HepG2 (cell line): ENCODE measurements at places on chromosomes 2 and 18. TPM values are rescaled to one million over a fixed set of nuclear protein-coding genes. Genes with fewer than 3 reads are reported as not detected.

DNA sequence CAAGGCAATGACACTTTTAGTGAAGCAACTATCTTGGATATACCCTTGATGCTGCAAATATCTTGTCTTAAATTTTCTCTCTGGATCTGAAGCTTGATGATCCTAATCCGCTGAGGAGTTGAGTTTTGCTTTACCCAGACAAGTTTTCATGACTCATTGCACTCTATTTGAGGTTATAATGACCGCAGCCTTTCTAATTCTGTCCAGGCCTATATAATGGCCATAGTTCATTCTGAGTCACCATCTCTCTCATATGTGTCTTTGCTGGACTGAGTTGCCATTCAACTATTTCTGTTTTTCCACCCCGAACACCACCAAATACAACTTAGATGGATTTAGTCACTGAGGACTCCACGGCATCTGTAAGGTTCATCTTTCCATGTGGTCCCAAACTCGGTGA is 802.1 kb upstream of the FAM98A start:
- no peak for DNase-seq
- no peak overlapping the region for H3K4me3 ChIP-seq
- no peaks in the 10 kb centered on the region for H3K27me3 ChIP-seq
- no peak overlapping the region for H3K27ac ChIP-seq
- no peaks in the 10 kb centered on the region for H3K4me1 ChIP-seq

DNA sequence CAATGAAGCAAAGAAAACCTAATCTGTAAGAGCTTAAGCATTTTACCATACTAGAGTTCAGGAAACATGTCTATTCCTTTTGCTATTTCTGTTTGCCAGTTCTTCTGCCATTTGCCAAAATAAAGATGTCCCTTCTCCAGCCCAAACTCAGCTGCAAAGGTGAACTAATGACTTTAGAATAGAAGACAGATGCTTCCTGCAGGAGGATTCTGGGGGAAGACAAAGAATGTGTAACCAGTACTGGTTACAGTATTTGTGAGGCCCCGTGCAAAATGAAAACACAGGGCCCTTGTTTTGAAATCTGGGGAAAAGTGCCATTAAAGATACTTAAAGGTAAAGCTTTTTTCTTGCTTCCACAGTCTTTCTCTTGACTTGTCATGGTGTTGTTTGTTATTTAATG is 34.3 kb upstream of the MTX2 start:
- no peak overlapping the region for H3K4me3 ChIP-seq
- H3K27me3 ChIP-seq, result 0 out of 3 replicates have a peak, but pooled peaks cover 6% of the 10 kb centered on the region
- H3K27ac ChIP-seq, result no peak overlapping the region
- DNase-seq, result no peak
- no peaks in the 10 kb centered on the region for H3K4me1 ChIP-seq

GRCh38 chr2:85353876-85354285 is 447 bp downstream of the RETSAT start:
- peaks cover 33% of the 10 kb centered on the region for H3K4me1 ChIP-seq
- H3K27ac ChIP-seq, result peak overlapping the region; percentile 72
- H3K27me3 ChIP-seq, result no peaks in the 10 kb centered on the region; the same call in 2 of the 3 replicates
- peak overlapping the region; percentile 89 for H3K4me3 ChIP-seq
- H3K36me3 ChIP-seq, result peaks cover 32% of the 10 kb centered on the region

DNA sequence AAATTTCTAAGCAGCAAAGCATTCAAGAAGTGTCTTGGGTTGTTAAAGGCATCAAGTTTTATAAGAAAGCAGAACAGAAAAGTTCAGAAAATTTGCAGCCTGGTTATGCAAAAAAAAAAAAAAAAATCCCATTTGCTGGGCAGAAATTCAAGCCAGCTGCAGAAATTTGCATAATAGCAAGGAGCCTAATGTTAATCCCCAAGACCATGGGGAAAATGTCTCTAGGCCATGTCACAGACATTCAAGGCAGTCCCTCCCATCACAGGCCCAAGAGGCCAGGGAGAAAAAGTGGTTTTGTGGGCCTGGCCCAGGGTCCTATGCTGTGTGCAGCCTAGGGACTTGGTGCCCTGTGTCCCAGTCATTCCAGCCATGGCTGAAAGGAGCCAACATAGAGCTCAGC is 269.0 kb upstream of the SLC39A10 start:
- no peaks in the 10 kb centered on the region for H3K36me3 ChIP-seq
- no peak for DNase-seq
- H3K27me3 ChIP-seq, result no peaks in the 10 kb centered on the region
- H3K4me3 ChIP-seq, result no peak overlapping the region
- no peaks in the 10 kb centered on the region for H3K4me1 ChIP-seq

DNA sequence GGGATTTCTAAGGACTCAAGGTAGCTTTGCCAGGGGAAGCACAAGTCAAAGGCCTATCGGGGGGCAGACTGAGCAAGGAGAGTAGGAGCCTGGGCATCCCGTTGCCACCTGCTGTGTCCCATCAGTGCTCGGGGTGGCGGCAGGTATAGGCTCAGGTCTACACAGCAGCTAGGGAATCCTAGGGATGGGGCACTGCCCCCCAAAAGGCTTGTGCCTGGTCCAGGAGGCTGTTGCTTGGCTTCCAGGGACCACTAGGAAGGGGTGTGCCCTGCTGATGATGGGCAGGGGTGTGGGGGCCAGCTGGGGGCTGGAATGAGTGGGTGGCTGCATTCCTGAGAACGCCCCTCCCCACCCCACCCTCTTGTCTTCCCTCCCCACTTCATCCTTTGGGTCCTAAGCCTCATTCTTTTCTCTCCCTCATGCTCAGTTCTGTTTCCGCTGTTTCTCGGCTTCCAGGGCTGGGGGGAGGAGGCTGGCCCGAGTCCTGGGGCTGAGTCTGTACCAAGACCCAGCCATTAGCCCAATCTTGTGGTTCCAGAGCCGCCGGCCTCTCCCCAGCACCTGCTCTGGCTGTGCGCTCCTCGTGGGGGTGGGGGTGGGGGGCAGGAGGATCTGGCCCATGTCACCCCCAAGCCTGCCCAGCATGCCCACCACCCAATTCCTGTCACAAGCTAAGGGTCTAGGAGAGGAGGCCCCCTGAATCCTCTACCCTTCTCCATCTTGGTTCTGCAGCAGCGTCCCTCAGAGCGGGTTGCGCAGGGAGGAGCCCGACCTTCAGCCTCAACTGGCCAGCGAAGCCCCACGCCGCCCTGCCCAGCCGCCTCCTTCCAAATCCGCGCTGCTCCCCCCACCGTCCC is 12.8 kb downstream of the SPEG start:
- no peaks in the 10 kb centered on the region for H3K4me1 ChIP-seq
- H3K27me3 ChIP-seq, result peaks cover 65% of the 10 kb centered on the region

GALNT5 gene
- total RNA-seq, result not detected in 2 replicates

ALPG gene
- total RNA-seq, result not detected in 2 replicates

INHBB gene
- 0.17 and 0.20 TPM in 2 replicates for total RNA-seq

CD207 gene
- 0.09 and 0.27 TPM in 2 replicates for total RNA-seq
